ENCODE measurements at places on chromosomes 4 and X.

DNA sequence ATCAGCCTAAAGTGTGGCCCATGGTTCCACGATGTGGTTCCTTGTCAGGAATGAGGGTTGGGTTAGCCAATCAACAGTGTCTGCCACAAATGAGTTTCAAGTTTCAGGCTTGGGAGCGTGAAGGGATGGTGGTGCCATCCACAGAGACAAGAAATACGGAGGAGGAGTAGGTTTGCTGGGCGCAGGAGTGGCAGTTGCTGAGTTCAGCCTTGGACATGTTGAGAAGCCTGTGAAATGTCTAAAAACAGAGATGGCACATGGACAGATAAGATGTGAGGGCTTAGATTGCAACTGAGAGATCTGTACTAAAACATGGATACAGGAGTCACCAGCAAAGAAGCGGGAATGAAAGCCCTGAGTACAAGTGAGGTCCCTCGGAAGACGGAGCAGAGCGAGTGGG lies 481.0 kb downstream of the BCOR start:
- no peak for DNase-seq

DNA sequence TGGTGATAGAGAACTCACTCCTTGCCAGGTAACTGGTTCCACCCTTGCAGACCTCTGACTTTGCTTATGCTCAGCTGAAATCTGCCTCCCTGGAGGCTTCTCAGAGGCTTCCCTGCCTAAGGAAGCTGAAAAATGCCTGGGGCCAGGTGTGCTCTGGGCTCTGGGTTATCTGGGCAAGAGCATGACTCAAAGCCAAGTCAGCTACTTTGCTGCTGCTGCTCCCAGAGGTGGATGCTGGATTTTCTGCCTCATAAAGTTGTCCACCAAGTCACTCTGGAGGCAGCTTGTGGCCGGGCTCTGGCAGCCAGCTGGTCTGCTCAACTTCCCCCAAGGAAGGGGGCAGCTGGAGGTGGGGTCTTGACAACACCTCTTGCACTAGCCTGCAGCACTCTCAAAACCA lies 132.7 kb downstream of the PJA1 start:
- peak; percentile 80 for DNase-seq

DNA sequence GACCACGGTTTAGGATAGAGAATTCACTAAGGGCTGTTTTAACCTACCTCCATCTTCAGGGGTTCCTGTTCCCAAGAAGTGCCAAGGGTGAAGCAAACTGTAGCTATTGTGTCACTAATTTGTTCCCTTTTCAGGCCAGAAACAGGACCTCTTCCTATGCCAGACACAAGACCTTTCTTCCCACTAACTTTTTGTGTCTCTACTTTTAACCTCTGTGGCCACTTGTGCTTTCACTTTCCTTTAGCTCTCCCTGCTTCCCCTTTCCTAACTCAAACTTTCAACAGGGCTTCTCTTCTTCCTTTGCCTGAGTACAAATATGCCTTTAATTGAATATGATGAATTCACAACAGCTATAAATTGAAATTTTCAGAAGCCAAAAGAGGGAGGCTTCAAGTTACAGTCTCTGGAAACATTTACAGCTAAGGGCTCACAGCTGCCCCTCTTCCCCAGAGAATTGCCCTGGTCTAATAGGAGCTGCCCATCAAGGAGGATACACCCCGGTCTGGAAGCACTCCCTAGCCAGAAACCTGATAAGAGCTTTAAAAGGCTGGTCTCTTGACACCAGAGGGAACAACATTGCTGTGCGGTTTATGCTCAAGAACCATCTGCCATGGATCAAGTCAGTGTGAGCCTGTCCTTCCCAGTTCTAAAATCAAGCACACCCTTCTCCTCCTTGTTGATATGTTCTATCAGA lies 61.7 kb upstream of the PLS3 start:
- no peak for DNase-seq

DNA sequence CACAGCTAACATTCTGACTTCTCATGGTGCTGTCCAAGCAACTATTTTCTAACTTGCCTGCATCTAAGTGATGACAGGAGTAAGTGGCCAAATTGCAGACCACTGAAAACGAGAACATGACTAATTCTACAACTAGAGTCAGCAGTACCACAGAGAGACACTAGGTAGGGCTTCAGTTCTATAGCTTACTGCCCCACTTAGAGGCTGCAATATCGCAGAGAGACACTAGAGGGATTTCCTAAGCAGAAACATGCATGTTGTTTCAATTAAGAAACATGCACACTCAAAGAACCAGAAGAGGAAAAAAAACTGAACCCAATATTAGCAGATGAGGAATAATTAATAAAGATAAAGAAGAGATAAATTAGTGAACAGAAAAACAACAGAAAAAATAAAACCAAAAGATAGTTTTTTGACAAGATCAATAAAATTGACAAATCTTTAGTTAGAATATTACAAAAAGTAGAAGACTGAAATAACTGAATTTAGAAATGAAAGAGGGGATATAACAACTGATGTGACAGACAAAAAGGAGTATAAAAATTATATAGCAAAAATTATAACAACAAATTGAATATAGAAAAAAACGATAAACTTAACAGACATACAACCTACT lies 100.8 kb downstream of the SPIN4 start:
- DNase-seq: peak; percentile 47

DNA sequence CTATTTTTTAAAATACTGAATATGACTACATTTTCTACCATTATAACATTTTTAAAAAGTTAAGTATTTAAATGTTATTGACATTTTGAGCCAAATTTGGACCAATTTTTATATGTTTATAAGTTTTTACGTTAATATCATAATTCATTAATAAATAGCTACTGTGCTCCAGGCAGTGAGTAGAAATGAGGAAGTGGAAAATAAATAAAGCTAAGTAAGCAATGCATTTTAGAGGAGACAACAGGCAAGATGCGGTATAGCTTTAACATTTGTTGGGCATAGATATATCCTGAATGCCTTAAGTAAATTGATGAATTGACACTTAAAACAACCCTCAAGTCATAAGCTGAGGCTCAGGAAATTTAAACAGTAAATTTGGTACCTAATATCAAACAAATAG lies 474.8 kb downstream of the PCDH10 start:
- no peak for DNase-seq

- DNase-seq: peak; percentile 76
Observed at GRCh38 chr4:83629945-83630721, 94.2 kb downstream of the GPAT3 start.

GRCh38 chr4:86919561-86920223 lies 15.1 kb upstream of the AFF1 start:
- no peak for DNase-seq

DNA sequence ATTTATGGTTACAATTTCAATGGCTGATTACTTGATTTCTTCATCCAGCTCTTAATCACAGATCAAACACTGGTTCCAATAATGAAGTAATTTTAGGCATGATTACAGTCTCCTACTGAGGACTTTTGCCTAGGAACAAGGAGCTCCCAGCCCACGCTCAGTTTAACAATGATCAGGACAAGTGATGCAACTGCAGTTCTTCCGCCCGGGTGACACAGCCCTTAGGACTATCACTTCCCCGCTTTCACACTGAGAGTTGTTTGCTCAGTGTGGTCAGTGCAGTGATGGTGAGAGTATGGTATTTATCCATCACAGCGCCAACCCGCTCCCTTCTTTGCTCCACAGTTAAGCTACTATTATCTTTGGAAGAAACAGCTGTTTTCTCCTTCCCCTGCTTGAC lies 203.2 kb upstream of the MBNL3 start:
- no peak for DNase-seq

DNA sequence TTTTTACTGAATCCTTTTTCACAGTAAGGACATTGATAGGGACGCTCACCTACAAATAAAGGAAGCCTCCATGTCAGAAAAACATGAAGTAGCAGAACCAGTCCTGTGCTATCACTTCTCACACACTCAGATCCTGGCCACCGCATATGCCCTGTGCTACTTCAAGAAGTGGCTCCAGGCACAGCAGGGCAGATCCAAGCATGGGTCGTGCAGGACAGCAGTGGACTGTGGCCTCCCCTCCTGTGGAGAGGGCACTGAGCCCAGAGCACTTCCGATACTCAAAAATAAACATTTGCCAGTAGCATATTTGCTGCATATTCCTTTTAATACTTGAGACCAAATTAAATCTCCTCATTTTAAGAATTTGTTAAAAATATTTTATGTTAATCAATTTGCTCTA lies 167.9 kb downstream of the PRDM5 start:
- no peak for DNase-seq

DNA sequence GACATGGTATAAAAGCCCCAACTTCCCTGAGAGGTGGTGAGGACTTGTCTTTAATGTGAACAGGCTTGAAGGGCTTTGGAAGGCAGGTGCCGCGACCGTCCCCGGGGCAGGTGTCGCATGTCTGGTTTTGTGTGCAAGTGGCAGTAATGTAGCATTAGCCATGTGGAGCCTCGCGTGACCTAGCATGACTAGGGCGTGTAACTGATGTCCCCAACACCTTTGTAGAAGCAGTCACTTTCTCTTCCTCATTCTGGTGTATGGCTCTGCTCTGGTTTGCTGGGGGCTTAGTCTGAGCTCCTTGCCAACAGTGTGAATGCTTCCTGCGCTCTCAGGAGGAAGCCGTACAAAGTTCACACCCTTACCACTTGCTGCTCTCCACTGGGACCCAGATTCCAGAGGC lies 145.7 kb downstream of the AMMECR1 start:
- no peak for DNase-seq

DNA sequence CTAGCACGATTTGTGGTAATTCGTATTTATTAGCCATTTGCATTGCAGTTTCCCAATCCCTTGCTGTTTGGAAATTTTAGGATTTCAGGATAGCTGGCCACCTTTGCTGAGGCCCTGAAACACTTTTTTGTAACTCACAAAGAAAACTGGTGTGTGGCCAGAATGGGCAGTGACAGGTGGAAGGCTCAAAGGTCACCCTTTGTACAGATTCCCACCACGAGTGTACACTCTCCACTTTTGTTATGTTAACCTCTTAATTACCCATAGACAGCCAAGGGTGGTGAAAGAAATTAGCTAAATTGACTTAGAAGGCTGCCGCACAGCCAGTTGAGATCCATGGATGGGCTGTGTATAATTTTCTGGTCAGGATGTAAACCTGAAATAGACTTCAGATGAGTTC lies 109.7 kb upstream of the ARX start:
- DNase-seq: no peak

DNA sequence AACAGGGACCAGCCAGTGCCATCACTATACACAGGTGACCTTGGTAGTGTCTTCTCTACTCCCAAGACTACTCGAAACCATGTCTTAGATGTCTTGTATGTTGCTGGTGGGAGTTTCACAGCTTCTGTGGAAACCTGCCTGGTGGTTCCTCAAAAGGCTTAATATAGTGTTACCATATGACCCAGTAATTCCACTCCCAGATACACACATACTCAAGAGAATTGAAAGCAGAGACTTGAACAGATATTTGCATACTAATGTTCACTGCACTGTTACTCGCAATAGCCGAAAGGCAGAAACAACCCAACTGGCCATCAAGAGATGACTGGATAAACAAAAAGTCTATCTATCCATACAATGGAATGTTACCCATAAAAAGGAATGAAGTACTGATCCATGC lies 3.1 kb downstream of the TFDP3 start:
- no peak for DNase-seq

DNA sequence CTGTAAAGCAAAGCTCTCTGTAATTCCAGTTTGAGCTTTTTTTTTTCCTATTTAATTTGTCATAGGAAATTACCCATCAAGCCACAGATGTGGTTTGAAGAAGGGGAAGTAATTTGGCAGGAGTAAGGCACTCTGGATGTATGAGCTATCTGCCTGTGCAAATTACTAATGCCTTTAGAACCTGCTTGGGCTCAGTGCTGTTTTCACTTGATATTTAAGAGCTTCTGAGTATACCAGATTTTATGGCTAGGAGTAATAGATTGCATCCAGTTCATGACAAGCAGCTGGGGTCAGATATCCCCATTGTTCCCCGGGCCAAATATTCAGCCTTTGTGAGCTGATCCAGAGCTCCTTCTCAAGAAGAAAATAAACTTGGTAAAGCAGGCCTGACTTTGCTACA lies 89.1 kb downstream of the DCAF8L2 start:
- DNase-seq: peak; percentile 39

- no peak for DNase-seq
Observed at GRCh38 chr4:16169490-16169889, 56.8 kb downstream of the TAPT1 start.

DNA sequence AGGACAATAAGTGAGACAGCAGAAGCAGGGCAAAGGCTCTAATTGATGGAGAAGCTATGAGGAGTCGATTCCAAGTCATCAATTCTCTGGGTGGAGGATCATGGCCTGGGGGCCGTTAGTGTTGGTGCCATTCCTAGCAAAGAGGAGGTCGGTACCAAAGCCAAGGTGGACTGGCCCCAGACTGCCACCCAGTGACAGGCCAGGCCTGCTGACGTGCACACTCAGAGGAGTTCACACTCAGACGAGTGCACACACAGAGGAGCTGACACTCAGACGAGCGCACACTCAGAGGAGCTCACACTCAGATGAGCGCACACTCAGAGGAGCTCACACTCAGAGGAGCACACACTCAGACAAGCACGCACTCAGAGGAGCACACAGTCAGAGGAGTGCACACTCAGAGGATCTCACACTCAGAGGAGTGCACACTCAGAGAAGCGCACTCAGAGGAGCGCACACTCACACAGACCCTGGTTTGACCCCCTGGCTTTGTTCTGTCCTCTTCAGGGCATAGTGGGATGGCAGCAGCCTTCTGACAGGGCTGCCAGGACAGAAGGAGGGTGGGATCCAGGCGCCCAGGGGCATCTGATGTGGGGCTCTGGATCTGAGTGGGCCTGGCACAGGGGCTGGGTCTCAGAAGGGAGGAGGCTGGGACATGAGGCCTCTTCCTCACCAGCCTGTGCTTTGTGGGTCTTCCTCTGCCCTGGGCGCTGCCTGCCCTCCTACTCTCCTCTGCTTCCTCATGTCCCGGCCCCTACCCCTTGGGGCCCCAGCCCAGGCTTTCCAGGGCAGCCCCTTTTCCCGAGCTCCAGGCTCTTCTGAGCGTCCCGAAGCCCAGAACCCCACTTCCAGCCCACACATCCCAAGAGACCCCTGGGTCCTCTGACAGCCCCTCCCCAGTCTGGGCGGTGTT lies 41.7 kb upstream of the NKX1-1 start:
- no peak for DNase-seq

- DNase-seq: no peak
Observed at GRCh38 chr4:78720994-78721677, 55.0 kb upstream of the BMP2K start.

DNA sequence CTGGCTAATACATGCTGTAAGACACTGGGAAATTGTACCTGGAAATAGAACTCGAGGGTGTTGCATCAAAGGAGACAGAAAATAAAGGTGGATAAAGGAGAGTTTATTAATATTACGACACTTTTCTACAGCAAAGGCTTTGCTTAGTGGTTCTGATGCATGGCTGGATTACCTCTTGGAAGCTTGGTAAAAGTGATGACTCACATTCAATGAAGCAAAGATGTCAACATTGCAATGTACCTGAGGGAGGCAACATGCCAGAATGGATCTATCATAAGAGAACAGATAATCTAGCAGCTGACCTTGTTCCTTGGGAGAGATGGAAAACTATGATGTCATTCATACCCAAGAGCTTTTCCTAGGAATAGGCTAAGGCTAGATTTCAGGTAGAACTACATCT lies 735.1 kb upstream of the DIAPH2 start:
- DNase-seq: peak; percentile 71

Data from foreskin keratinocyte (primary cell).